ENCODE measurements at places on chromosomes 5 and 9.
A peak's percentile ranks its signal among the peaks of the same experiment; 100 is the strongest.

DNA sequence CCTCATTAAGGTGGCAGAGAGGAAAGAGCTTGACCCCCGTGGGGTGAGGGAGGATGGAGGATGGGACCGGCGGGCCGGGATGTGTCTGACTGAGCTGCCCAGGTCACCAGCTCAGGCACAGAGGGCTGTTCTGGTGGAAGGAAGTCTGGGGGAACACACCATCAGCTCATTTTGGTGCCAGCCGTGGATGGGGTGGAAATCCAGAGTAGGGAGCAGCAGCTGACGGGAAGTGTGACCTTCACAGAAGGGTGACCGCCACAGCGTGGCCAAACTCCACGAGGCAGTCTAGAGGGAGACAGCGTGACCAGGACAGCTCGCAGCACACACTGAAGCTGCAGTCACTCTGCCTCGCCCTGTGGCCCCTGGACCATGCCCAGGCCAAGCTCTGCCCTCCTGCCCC is 45.3 kb upstream of the PHYKPL start:
- no peak for DNase-seq

DNA sequence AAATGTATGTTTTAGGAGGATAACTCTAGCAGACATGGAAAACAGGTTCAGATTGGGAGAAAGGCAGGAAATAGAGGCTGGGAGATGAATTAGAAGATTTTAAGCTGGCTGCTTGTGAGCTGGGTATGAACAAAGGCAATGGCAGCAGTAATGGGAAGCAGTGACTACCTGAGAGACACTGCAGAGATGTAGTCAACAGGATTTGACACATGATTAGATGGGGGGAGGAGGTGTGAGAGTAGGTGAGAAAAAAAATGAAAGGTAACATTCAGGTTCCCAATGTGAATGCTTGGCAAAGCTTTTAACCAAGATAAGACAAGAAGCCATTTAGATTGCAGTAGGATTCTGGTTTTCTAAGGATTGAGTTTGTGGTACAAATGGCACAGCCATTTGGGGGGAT is 22.8 kb upstream of the IFNE start:
- no peak for DNase-seq

DNA sequence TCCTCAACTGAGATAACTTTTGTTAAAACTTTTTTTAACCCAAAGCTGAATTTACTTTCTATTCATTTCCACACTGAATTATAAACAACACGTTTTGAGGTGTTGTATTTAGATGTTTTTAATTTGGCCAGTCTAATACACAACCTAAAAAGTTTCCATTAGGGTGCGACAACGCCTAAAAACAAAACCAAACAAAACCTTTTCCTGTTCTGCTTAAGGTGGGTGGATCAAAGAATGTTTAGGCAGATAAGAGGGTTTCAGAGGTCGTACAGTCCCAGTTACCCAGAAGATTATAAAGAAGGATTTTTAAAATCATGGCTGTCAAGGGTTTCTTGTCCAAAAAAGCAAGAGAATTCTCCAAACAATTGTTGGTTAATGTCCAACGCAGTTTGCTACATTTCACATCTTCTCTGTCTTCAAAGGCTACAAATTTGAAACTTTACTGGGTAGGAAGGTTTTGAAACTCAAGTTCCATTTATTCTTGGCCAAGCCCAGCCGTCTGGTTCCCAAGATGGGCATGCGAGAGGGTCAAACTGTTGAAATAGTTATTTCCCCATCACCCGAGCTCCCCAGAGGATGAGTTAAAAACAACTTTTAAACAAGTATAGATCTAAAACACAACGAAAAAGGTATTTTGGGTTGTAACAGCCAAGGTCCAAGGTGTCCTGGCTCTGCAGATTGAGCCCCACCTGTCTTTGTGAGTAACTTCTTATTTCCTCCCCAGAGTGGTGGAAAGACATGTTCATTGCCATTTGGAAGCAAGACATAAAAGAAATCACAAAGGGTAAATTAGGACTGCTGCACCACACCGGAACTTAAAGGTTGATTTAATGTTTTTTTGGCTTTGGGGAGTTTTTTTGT is 122.8 kb upstream of the MAP3K1 start:
- DNase-seq: no peak

- DNase-seq: no peak
These were observed 9.9 kb downstream of the GNAQ start for GRCh38 chr9:78021697-78022096.

GRCh38 chr9:127720031-127720864 is 4.4 kb downstream of the TTC16 start:
- DNase-seq: no peak

DNA sequence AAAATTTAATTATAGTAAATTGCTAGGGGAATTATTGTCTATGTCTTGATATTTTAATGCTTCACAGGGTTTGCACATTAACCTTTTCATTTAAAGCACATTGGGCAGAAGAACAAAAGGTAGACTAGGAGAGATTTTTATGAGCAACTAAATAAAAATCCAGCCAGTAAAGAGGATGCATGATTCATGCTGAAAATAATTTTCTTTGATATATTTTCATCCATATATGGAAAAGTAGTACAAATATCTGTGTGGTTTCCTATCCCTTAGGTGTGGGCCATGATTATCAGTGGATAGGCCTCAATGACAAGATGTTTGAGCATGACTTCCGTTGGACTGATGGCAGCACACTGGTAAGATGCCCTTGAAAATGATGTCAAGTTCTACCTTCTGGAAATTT is 83.1 kb downstream of the VCAN start:
- DNase-seq: no peak

- DNase-seq: no peak
These were observed 109.3 kb downstream of the DAPK1 start for GRCh38 chr9:87606841-87607521.

- DNase-seq: no peak
These were observed 10.2 kb downstream of the C9orf50 start for GRCh38 chr9:129610473-129611306.

DNA sequence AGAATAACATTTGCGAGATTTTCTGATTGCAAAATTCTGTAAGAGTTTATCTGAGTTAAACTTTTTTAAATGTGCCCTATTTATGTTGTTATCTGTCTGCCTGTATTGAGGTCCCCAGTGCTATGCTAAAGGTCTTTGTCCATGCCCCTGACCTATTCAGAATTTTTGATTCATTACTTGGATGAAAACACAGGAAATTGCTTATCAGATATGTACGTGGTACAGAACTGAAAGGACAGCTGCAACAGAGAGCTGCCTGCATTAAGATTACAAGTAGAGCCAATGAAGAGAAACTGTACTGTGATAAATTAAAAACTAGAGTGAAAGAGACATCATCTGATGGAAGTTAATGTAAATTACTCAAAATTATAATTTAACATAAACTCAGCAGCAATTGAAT is 408.8 kb downstream of the ADGRV1 start:
- DNase-seq: no peak

DNA sequence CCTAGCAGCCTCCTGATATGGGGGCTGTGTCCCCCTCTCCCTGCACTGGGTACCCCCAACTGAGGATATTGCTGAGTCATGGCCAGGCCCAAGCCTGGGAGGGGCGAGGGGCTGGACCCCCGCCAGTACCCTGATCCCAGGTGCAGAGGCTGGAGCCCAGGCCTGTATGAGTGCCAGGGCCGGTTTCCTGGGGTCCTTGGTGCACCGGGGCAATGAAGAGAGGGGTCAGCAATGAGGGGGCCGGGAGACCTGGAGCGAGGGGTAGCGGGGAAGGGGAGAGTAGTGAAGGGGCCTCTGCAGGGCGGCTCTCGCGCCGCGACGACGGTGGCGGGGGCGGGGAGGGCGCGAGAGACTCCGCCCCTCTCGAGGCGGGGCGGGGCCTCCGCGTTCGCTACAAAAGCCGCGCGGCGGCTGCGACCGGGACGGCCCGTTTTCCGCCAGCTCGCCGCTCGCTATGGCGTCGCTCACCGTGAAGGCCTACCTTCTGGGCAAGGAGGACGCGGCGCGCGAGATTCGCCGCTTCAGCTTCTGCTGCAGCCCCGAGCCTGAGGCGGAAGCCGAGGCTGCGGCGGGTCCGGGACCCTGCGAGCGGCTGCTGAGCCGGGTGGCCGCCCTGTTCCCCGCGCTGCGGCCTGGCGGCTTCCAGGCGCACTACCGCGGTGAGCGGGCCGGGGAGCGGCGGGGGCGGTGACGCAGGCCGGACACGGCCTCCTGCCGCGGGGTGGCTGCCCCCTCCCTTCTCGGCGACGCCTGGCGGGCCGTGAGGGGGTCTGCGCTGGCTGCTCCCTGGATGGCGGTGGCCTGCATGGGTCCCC is at the start of gene SQSTM1:
Gene SQSTM1 (plus strand): TSS at position 423 of the 815 bp plus-strand sequence. CDS start 32 bp downstream, at position 455.
- peak; percentile 86 for DNase-seq

GRCh38 chr5:112174959-112175594 is 244.0 kb downstream of the EPB41L4A start:
- DNase-seq: peak; percentile 17

DNA sequence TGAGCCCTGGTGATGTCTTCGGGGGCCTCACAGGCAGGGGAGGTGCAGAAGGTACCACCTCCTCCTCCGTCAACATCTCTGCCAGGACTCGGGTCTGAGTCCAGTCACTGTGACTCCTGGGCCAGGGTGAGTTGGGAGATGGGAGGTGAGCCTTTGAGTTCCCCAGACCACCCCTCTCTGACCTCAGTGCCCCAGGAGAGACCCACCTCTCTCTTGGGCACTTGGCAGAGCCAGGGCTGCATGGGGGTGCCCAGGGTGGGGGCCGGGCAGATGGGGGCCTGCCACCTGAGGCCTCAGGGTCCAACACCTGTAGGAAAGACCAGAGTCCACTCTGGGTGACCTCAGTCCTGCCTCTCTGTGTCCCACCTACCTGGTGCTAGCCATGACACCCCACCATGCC is 6.8 kb downstream of the KIF12 start:
- no peak for DNase-seq

DNA sequence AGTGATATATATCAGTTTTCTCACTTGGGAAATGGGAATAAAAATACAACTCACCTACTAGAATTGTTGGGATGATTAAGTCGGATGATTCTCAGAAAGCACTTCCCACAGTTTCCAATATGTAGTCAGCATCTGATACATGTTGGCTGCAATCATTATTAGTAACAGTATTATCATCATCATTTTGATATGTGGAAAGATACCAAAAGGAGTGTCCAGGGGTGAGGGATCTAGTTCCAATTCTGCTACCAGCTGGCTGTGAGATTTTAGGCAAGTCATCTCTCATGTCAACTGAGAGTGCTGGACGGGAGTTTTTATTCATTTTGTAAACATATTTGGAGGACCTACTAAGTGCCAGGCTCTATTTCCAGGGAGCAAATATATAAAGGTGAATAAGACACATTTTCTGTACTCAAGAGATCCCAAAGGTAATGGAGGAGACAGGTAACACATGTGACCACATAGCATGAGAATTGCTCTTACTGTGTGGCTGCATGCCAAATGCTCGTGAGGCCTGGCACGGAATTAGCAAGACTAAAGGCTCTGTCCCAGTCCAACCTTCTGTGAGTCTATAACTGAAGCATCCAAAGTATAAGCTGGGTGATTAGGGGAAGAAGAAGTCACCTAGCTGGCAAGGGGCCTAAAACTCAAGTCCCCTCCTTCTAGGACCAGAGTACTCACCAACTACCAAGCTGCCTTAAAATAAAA is 83.0 kb downstream of the GRIA1 start:
- no peak for DNase-seq

GRCh38 chr5:160480652-160481051 is 59.0 kb downstream of the PTTG1 start:
- DNase-seq: no peak

DNA sequence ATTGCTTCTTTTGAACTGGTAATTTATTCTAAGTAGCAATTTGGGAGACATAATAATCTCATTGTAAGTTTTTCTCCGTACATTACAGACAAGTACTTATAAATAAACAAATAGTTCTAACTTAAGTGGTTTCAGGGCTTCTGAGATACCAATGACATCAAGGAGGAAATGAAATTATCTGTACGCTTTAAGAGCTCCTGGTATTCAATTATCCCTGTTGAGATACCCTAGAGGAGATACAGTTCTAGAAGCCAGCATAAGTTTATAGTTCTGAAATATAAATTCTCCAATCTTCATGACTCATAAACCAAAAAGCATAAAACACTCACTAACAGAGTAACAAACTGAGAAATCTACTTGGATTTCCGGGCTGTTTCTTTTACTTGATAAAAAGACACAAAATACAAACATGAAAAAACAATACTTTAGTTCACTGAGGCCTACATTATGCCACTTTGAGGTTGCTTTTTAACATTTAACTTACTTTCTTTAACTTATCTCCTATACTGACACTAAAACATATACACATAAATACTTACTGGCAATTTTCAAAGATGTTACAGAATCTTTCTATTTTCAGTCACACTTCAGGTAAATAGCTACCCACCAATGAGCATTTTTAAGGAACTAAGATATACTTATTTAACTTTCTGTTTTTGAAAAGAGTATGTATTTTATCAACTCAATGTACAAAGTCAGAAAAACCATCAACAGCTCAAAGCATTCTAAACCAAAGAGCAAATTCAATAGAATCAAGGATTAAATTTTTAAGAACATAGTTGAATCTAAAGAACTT is 7.5 kb downstream of the DCTN4 start:
- DNase-seq: no peak

DNA sequence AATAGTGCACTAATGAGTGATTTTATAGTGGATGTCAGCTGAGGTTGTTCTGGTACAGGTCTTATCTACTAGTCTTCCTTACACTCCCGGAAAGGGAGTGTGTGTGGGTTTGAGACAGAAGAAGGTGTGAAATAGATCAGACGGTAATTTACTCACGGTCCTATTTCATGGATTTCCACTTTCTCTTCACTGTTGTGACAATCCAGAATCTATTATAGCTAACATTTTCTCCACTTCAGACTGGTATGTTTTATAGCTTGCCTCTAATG is 7.0 kb upstream of the C9 start:
- DNase-seq: no peak

GRCh38 chr5:124844371-124844920 is 98.0 kb upstream of the ZNF608 start:
- no peak for DNase-seq

GRCh38 chr5:34886392-34887119 is 28.7 kb downstream of the RAD1 start:
- DNase-seq: no peak

GRCh38 chr9:28887188-28887884 is 1314.1 kb upstream of the C9orf72 start:
- no peak for DNase-seq

DNA sequence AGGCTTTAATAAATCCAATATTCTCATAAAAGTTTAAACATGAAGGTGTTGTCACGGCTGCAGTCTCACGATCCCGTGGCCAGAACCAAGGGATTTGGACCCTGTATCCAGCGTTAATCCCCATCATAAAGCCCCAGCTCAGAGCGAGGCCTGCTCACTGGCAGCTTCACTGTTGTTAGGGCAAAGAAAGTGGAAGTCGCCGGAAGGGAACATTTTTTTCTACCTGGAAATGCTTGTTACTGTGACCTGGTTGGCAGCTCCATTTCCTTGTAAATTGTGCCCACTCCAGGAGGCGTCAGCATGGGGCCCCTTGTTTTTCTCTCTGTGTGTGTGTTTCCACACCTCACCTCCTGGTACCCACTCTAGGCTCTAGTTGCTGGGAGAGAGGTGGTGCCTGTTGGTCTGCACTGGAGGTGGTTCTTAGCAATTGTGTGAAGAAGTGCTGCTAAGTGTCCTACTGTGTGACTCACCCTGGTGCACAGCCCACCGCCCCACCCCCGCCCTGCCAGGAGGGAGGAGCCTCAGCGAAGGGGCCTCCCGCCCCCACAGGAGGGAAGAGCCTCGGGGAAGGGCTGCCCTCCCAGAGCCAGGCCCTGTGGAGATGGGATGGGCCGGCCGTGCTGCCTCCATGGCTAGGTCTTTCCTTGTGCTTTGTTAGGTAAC is 105.1 kb downstream of the EHMT1 start:
- DNase-seq: no peak
